Activated CD4-positive, CD25-positive, alpha-beta regulatory T cell treated with anti-CD3 and anti-CD28 coated beads, Interleukin-2, amount 50 U/mL, for 16 hours (primary cell): ENCODE measurements at places on chromosomes 12 and 14.

DNA sequence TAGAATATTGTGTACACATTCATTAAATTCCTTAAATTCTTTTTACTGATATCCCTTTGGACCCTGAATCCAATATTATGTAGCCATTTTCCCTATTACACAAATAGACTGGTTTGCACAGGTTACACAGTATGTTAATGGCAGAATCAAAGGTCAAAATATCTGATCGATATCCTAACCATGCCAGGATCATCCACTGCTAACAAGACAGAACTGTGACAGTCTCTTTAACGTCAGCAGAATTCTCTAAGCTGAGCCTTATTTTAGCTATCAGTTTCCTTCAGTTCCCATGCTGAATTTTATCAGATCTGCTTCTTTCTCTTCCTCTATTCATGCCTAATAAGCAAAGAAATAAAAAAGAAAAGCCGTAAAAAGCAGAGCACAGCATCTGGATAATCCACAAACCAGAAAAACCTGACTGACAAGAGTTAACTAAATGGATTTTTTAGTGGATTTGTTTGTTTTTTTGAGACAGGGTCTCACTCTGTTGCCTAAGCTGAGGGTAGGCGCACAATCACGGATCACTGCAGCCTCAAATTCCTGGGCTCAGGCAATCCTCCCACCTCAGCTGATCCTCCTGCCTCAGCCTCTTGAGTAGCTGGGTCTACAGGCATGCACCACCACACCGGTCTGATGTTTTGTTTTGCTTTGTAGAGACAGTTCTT lies 130.4 kb downstream of the PAWR start:
- DNase-seq, result no peak

GRCh38 chr12:107134558-107134957 lies 41.2 kb upstream of the CRY1 start:
- DNase-seq, result no peak

DNA sequence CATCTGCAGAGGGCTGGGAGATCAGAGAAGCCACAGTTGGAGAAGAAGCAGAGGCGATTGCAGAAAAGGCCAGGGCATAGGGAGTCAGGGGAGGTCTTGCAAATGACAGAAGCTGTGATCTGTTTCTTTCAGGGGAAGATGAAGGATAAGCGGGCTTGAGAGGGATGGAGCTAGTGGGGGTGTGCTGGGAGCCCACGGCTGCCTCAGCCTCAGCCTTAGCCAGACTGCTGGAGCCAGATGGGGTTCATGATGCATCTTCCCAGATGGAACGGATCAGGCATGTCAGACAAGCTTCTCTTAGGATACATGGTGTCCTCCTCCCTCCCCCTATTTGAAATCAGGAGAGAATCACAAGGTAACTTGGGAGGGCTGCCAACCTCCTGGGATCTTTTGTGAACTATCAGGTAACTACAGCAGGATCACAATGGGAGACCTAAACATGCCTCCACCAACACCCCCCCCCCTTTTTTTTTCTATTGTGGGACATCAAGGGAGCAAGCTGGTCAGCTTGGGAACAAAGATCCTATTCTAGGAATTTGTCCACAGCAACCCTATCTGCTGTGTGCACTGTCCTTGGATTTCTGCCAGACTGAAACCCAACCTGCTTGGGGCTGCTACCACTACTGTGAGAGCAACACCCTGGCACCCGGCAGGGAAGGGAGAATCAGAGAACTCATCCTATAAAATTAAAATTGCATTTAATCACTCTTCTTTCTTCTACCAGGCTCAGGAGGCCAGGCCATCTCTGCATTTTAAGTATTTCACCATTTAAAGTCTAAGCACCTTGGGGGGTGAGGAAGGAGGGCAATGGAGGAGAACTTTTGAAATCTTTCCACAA lies 10.7 kb upstream of the ATP2A2 start:
- no peak for DNase-seq

- no peak for DNase-seq
These were observed 15.7 kb upstream of the TMEM119 start for GRCh38 chr12:108613548-108613947.

DNA sequence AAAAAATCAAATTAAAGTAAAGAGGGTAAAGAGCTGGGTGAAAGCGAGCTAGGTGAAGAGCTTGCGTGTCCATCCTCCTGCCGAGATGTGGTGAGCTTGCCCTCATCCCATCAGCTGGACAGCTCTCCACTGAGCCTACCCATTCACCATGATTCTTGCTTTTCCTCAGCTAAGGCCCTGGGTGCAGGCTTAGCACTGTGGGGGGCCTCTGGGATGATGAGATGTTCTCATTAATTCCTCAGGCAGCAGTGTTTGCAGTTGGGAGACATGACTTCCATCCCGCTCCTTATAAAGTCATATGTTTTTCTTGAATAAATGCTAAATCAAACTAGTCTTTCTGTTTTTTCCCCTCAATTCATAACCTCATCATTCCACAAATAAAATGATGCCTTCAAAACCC lies 18.0 kb downstream of the PHLDA1 start:
- DNase-seq, result no peak

DNA sequence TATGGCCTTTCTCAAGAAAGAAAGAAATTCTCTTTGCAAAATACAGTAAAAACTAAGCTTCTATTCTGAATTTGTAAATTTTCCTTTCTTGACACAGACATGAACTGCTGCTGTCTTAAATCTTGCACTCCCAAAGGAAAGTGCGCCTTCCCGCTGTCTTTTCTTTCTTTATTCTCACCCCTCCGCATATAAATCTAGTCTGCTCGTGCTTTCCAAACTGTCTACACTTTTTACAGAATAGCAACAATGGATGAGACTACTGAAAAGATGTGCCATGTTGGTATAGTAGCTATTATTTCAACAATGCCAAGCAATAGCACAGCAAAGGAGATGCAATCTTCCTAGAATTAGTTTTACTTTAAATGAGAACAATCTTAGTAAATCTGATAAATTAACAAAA lies 328.8 kb upstream of the PDE3A start:
- no peak for DNase-seq

GRCh38 chr12:91574391-91574790 lies 391.8 kb upstream of the DCN start:
- DNase-seq, result no peak

- DNase-seq, result no peak
These were observed 8.7 kb downstream of the DNAI7 start for GRCh38 chr12:25186038-25186787.

- DNase-seq, result no peak
These were observed 20.9 kb upstream of the KRAS start for GRCh38 chr12:25271486-25272098.

DNA sequence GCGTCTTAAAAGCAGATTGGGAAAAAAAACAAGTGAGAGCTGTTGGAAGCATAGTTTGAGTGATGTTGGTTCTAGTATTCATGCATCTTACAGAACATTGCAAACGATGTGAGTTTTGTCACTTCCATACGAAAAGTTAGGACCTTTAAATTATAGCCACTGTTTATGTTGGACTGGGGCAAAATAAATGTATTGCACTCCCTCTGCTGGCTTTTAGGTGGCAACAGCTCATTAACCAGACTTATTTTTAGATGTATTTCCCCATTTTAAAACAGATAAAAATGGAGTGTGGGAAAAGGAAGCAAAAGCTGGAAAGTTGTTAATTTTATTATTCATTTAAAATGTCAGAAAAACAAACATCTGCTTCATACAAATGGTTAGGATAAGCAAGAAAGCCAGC lies 111.9 kb downstream of the LGR5 start:
- DNase-seq, result no peak

DNA sequence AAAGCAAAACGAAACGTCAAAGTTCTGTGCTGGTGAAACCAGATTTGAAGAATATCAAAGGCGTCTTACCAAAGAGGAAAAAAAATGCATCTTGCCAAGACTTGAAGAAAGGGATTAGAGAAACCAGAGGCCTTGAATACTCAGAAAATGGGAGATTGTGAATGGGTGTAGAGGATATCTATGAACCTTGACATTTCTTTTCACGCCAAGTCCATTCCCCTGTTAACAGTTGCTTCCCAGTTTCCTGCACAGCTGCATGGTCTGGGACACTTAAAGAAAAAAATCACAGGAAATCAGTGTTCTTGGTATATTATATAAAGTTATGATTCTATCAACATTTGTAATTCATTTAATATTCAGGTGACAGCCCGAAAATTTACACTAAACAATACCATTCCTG lies 1.4 kb upstream of the GTF2A1 start:
- DNase-seq, result no peak
